RKO (cell line): ENCODE measurements at places on chromosomes 11 and 22.

DNA sequence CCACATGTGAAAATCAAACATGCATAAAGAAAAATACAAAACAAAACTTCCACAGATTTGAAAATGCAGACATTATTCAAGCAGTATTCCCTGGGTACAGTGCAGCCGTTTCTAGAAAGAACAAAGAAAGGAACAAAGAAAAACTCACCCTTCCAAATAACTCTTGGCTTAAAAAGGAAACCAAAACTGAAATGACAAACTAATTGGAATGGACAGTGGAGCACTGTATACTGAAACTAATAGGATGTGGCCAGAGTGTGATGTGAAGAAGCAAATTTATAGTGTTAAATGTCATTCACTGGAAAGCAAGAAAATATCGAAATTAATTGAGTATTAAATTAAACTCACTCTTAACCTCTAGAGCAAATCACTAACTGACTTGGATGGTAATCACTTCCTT lies 55.4 kb downstream of the QSER1 start:
- no peak for DNase-seq

DNA sequence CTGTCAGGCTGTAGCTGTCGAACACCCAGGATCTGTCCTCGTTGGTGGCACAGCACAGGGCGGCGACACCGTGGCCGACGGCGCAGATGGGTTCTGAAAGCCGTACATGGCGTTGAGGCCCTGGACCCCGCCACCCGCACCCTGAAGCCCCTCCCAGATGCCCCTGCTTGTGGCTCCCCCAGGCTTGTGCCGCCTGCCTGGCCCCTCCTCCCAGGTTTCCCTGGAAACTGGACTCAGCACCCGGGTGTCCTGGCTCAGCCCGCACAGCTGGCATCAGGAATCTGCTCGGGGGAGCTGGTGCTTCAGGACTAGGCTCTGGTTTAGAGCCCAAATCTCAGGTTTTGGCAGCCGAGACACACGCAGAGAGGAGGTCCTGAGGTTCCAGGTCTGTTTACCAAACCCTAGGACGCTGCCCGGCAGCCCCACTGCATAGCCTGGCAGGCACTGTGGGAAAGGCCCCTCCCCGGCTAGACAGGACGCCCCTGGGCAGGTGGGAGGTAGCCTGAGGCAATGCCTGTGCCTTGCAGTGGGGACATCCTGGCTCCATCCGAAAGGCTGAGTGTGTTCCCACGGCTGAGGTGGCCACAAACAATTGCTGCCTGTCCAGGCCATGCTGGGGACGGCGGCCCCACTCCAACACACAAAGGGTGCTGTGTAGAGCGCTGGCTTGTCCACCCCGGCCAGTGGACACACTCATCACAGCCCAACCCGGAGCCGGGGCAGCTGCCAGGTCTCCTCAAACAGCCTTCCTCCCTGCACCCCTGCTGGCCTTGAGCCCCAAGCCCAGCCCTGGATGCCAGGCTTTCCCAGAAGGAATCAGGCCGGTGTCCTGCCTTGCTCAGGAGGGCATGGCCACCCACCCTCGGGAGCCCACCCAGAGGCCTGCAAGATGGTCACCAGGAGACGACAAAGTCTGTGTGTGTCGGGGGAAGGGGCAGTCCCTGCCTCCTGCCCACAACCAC lies 4.6 kb downstream of the GATD1 start:
- no peak for DNase-seq

- DNase-seq: no peak
Measured at GRCh38 chr11:119376197-119376847, 5.2 kb downstream of the USP2 start.

DNA sequence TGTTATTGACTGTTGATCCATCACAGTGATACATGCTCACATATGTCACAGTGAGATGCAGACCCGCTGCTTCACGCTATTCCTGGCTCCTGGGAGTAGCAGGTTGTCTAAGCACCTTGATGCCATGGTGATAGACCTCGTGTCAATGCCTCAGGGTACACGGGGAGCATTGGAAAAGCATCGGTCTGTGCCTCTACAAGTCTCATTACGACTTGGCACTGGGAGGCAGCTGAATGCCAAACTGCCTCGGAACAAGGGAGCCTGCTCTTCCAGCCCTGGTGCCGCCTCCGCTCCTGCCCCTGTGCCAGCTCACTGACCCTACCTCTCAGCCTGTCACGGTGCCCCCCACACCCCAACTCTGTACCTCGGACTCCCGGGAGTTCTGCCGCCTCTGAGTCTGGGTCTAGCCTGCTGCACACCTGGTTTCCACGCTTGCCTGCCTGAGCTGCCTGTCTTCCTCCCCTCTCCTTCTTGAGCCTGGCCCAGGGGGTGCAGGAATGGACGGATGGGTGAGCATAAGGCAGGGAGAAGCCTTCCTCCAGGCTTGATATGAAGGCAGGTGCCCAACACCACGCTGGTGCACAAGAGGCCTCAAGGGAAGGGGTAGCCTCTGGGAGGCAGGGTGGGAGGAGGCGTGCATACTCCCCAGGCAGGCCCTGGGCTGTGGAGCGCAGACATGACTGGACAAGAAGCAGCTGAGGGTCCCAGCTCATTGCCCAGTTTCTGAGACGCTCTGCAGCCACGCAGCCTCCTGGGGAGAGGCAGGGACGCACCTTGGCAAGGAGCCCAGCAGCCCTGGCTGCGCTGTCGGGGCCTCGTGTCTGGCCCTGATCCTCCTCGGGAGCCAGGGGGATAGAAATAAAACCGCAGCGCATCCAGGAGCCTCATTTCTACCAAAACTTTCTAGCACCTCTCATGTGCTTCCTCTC lies 1.8 kb upstream of the NFAM1 start:
- no peak for DNase-seq

- peak; percentile 85 for DNase-seq
Measured at GRCh38 chr11:95790933-95791708, 823 bp downstream of the CEP57 start.

DNA sequence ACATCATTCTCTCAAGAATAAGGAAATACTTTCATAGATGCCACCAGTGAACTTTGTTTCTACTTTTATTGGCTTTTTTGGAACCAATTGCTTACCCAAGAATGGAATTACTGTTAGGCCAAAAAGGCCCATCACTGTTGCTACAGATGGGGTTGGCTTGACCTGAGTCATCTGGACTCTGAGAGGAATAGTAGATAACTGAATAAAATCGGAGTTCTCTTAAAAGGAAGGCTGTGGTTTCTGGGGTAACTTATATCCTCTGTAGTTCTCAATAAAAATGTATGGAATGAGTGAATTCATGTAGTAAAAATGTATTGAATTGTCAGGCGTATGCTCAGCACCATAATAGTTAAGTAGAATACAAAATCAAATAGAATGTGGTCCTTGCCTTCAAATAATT lies 56.6 kb downstream of the ARHGEF12 start:
- no peak for DNase-seq

GRCh38 chr11:16434036-16434435 lies 77.7 kb upstream of the SOX6 start:
- no peak for DNase-seq

- peak; percentile 2 for DNase-seq
Measured at GRCh38 chr11:124329787-124330478, 9.9 kb upstream of the OR8D2 start.

- DNase-seq: no peak
Measured at GRCh38 chr11:44316659-44317240, 6.8 kb upstream of the ALX4 start.

DNA sequence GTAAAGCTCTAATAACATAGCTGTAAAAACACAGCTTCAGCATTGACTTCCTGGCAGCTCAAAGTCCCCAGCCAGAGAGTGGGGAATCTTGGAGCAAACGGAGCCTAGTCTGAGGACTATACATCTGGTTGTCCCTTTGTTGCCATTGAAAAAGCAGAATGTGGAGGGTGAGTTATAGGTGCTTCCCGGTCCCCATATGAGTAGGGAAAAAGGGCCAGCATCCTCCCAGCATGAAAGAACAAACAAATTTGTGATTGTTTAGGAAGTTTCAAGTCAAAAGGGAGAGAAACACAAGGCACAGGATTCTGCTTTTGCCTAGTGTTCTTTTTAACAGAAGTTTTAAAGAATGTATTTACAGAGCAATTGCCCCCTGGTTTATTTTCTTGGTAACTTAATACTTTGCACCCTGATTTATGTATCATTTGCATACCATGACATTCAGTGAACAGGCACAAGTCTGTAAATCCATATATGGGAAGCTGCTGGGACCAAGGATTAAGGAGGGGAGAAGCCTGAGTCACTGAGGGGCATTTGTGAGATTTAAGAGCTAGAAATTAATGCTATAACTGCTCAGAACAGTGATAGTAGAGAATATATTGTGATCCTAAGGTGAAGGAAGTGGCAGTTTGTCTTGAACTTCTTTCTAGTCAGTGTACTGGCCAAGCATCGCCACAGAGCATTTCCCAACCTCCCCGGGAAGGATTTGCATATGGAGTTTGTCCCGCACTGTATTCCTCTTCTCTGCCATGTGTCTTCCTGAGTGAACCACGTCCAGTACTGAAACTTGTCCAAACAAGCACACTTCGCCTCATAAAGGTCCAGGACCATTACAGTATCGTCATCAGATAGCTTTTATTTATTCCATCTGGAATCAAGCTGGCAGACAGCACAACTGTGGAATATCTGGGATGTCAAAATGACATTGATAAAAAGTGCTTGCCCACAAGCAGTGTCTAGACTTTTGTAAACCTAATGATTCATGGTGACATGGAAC lies 103.0 kb downstream of the DBX1 start:
- no peak for DNase-seq

- no peak for DNase-seq
Measured at GRCh38 chr22:17634696-17635095, 3.9 kb upstream of the BCL2L13 start.

DNA sequence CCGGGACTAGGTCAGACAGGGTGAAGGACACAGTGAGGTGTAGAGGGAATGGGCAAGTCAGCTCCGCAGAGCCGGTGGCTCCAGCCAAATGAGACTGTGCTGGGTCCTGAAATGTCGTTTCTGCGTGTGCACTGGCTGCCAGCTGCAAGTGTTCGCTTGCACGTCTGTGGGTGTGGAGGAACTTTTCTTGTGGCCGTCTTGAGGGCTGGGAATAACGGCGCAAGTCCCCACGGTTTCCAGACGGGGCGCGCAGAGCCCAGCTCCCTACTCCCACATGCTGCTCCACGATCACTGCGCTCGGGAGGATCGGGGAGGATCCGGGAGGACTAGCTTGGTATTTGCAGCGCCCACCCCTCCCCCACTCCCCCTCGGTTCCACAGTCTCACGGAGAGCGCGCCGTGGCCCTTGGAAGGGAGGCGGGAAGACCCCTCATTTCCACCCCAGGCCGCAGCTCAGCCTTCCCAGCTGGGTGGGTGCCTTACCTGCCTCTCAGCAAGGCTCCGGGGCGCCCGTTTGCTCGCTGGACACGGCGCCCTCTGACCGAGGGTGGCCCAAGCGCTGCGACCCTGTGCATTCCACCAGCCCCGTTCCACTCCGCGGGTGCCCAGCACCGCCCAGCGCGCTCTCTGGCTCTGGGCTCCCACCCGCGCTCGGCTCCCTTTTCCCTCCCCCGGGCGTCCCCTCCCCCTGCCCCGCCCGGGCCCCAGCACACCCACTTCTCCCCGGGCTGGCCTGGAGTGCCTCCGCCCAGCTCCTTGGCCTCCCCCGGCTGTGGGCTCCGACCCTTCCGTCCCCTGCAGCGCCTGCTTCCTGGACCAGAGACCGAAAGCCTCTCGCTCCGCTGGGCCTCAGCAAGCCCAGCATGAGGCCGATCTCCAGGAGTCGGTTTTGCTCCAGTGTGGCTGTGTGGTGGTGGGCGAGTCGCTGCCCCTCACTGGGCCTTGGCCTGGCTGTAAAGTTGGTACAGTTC lies at the start of gene KCNE3:
Gene KCNE3, minus strand, starts transcription at position 634 of the 970 bp plus-strand sequence. CDS start 9,986 bp downstream, outside the sequence.
- DNase-seq: no peak

DNA sequence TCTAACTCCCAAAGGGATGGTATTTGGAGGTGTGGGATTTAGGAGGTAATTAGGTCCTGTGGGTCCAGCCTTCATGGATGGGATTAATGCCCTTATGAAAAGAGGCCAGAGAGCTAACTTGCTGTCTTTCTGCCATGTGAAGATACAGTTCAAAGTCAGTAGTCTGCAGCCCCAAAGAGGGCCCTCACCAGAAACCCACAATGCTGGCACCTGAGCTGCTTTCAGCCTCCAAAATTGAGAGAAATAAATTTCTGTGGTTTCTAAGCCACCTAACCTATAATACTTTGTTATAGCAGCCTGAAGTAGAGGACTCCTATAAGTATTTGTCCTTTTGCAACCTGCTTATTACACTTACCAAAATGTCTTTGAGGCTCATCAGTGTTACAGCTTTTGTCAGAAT lies 16.2 kb downstream of the ATM start:
- DNase-seq: no peak

DNA sequence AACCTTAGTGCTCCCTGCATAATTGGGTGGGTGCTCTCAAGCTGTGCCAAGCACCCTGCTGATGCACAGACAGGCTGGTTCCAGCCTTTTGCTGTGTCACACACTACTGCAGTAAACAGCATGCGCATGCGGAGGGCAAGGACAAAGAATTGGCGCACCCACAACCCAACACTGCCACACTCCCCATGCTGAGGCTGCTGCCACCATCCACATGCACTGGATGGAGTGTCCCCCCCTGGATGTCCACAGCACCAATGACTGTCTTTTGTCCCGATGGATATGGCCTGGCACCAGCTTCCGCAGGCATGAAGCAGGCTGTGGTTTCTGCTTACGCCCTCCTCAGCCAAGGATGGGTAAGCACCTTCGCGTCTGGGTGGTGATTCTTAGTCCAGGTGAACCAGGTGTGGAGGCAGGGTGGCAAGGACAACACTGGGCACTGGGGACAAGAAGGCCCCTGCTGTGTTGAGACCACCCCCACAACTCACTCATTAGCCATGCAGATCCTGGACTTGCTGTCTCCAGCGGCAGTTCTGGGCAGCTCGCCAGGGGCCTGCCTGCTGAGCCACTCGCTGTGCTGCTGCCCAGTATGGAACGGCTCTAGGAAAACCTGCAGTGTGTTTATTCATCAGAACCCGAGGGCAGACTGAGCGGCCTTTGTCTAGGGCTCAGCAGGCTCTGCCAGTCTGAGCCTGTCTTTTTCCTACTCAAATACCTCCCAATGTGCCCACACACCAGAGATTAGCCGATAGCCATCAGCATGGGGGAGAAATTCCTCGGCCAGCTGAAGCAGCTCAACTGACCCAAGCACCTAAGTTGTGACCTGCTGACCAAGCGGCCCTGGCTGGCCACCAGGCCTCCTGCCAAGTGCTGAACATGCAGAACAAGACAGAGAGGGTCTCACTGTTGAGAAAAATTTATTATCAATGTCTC lies 8.2 kb upstream of the NAP1L4 start:
- no peak for DNase-seq

- DNase-seq: no peak
Measured at GRCh38 chr11:82038154-82038553, 695.5 kb downstream of the FAM181B start.

- no peak for DNase-seq
Measured at GRCh38 chr11:45457649-45458048, 171.5 kb upstream of the SYT13 start.

DNA sequence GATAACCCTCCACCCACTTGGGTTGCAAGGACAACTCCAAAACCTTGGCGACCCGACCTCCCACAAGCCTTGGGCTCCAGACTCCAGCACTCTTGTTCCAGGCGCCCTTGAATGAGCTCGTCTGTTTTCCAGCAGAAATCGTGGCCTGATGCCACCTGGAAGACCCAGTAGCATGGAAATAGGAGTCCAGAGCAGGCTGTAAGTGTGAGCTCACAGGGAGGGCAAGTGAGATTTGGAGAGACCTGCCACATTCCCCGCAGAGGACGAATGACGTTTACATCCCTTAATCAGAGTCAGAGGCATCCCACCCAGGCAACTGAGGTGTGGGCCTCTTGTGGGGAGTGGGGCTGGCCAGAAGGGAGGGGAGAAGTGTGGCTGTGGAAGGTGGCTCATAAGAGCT lies 71.9 kb downstream of the LDLRAD3 start:
- DNase-seq: no peak

GRCh38 chr22:47023871-47024270 lies 261.4 kb downstream of the TBC1D22A start:
- no peak for DNase-seq
